Right renal pelvis (tissue), 4 donors: ENCODE measurements at places on chromosomes 12 and 14. TPM values are rescaled to one million over a fixed set of nuclear protein-coding genes. Genes with fewer than 3 reads are reported as not detected.

The TTC6 gene
- 0.12 TPM for polyA plus RNA-seq

- DNase-seq, result no peak
Measured at GRCh38 chr12:11793921-11794710, 144.6 kb downstream of the ETV6 start.

GRCh38 chr12:67193704-67194103 lies 75.5 kb upstream of the CAND1 start:
- DNase-seq, result peak; percentile 27

- DNase-seq, result no peak
Measured at GRCh38 chr14:66884149-66884548, 305.1 kb upstream of the GARIN2 start.

DNA sequence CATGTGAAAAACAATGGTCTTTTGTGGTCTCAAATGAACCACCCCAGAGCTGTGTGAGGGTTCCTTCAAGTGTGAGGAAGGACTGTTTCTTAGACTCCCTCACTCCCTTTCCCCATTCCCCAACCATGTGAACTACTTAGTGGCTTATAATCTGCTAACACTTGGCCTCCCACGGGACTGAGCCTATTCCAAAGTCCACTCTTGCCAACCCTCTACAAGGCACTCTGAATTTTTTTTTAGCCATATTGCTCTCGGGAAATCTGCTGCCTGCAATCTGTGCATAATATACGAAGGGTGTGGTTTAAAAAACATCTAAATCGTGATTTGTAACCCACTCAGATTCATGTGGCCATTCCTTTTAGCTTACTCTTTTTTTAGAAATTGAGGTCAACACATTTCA lies 2.6 kb downstream of the SVOP start:
- no peak for DNase-seq

- DNase-seq, result no peak
Measured at GRCh38 chr14:89252887-89253532, 164.0 kb downstream of the FOXN3 start.

The SRGAP1 gene
- 22.4 TPM for polyA plus RNA-seq

The TROAP gene
- 21.7 TPM for polyA plus RNA-seq

DNA sequence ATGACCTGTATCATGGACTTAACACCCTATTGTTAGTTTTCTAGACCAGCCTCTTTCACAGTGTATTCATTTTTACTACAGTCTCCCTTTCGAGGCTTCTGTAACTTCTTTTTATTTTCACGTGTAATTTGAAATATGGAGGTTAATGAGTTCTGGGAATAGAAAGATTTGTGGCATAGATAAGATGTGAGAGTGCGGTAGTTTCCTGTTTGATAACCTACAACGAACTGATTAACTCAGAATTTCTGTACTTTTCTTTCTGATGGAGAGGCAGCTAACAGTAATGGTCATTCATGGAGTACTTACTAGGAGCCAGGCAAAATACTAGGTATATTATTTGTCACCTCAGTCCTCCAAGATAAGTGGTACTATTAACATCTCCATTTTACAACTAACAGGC lies 21.2 kb downstream of the POLR3B start:
- no peak for DNase-seq

DNA sequence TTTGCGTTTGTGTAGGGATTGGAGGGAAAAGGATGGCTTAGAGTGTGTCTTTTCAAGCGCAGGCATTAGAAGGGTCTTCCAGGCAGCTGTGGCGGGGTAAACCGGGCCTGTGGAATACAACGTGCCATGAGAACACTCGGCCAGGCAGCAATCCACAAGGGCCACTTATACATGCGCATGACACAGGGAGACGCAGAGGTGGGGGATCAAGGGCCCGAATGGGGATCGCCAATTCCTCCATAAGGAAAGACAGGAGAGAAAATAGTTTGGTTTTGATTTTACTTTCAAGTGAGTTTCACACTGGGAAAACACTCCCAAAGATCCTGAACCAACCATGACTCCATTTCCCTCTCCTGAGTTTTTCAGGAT lies 71.6 kb downstream of the SPRING1 start:
- DNase-seq, result no peak

DNA sequence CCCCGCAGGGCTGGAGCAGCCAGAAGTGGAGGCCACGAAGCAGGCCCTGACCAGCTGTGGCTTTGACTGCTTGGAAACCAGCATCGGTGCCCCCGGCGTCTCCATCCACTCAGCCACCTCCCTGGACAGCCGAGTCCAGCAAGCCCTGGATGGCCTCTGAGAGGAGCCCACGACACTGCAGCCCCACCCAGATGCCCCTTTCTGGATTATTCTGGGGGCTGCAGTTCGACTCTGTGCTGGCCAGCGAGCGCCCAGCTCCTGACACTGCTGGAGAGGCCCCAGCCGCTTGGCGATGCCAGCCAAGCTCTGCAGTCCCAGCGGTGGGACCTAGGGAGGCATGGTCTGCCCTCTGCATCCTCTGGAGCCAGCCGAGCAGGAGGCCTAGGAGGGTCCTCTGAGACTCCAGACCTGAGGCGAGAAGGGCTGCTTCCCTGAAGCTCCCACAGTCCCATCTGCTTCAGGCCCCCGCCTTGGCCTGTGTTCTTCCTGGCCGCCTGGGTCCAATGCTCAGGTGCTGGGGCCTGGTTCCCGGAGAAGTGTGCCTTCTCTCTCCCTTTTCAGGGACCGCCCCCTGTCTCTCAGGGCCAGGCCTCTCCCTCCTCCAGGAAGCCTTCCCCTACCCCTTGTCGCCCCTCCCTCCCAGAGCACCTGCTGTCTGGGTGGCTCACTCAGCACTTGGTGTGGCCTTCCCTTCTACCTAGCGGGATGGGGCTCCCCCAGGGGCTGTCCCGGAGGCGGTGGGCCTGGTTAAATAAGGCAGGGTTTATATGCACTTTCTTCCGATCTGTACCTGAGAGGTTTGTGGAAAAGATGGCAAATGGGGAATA lies 23.0 kb downstream of the MVK start:
- DNase-seq, result no peak

DNA sequence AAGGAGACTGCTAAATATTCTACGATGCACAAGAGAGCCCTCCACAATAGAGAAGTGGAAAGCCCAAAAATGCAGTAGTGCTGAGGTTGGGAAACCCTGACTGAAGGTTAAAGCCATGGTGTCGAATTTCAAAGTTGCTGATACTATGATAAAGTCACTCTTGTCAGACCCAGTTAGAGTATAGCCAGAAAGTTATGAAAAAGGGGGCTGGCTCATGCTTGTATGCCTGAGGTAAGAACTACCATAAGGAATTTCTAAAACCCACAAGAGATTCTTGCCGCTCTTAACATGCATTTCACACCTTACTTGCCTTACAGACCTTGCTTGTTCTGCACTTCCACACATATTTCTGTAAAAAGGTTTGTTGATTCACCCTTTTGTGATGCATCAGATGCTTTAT lies 184.6 kb downstream of the SLC6A15 start:
- DNase-seq, result no peak

The FAR2 gene
- polyA plus RNA-seq, result 38.2 TPM

- DNase-seq, result no peak
Measured at GRCh38 chr12:90060031-90060430, 351.4 kb upstream of the ATP2B1 start.

GRCh38 chr14:69181491-69181890 lies 9.8 kb upstream of the EXD2 start:
- DNase-seq, result no peak

DNA sequence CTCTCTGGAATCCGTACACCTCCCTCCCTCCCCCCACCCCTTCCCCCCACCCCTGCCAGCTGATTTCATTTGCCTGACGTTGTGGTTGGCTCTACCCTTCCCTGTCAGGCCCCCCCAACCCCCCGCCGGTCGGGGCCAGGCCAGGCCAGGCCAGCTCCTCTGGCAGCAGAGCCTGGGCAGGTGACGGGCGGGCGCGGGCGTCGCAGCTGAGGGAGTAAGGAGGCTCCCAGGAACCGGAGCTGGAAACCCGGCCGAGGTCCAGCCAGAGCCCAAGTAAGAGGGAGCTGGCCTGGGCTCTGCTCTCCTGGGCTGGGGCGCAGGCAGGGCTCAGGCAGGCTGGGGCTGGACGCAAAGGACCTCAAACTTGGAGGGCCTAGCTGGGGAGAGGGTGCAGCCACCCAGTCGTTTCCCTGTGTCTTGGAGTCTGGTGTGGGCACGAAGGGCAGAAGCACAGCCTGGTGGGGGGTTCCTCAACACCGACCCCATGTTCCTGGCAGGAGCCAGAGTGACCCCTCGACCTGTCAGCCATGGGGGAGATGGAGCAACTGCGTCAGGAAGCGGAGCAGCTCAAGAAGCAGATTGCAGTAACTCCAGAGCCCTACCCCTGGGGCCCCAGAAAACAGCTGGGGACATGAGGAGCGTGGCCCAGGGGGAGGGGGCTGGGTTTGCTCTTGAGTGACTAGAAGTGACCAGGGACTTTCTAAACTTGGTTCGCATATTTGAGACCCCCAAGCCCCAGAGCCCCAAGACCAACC lies at the start of gene GNB3:
Gene GNB3, plus strand, starts transcription at position 165 of the 755 bp plus-strand sequence. Its CDS starts 363 bp downstream, at position 528.
- no peak for DNase-seq

GRCh38 chr14:24335461-24336171 lies 745 bp upstream of the ADCY4 start:
- no peak for DNase-seq

- DNase-seq, result no peak
Measured at GRCh38 chr12:118560733-118561132, 184.4 kb downstream of the SUDS3 start.

DNA sequence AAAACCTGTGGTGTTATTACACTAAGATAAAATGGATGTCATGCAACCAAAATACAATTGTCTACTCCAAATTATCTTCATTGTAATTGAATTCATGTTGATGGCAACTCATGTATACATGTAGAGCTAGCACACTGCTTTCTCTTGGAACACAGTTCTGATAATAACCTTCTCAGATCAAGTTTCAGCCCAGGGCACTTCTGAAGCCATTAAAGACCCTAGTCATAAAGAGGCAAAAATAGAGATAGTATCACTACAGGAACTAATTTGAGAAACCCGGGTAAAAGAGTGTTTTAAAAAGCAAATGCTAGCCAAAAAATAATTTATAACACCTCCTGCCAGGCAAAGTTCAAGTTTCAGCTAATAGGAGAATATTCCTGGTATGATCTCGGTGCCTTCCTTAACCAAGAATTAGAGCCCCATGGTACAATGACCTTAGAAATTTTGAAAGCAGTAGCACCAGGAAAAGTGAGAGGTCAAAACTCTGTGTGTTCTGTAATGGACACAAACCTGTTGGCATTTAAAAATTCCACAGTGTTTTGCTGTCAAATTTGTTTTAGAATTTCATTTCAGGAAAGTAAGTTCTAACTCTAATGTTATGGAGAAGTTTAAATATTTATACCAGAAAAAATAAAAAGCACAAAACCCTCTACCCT lies 105.0 kb upstream of the FRMD6 start:
- no peak for DNase-seq
